ENCODE measurements at places on chromosomes 1 and 21.

DNA sequence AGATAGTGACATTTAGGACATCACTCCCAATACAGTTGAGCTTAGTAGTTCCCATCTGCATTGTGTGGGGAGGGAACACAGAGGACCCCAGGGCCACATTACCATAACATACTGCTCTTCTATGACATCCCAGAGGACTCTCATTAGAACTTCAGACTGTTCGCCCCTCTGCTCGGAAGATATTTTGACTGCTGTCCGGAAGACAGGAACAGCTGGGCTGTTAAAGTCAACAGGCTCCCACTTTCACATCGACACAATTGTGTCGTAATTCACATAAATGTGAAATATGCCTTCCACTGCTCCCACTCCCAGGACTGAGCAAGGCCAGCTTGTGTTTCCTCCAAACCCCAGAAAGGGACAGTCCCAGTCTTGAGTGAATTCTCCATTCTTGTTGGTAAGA is 158.4 kb downstream of the SEC16B start:
- DNase-seq, result no peak

DNA sequence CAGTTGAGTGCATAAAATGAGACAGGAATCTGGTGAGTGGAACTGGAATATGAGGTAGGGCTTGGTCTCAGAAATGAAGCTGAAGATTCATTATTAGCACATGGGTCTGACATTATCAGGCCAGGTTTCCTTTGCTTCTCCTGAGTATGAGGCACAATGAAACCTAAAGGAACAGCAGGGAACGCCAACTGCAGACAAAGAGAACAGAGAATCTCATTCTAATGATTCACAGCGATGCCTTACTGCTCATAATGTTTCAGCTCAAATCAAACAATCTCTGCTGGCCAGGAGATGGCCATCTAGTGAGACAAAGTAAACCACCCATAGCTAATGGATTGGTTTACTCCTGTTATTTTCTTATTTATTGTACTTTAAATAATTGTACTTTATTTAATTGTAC is 133.5 kb downstream of the C1orf21 start:
- DNase-seq, result no peak

DNA sequence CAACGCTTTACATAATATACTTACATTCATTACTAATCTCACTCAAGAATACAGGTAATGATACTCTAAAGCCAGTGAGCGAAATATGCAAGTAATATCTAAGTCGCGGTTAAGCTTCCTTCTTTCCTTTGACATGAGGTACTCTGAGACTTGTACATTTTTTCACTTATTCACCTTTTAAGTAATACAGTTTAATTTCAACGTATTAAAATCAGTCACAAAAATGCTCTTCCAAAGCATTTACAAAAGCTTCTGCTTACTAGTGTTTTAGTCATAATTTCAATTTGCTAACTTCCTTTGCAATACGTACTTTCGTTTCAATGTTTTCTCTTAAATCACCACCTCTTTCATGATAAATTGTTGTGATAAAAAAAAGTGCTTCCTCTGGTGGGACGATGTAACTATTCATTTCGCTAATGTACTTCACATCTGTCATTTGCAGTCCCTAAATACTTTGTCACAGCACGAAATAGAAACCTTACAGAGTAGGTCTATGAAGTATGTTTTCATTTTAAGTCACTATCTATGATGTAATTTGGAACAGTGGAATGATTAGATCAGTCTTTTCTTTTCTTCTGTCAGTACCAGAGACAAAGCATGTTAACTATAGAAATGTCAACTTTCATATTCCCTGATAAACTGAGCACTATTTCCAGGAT is 34.0 kb upstream of the ADGRL4 start:
- DNase-seq, result no peak

DNA sequence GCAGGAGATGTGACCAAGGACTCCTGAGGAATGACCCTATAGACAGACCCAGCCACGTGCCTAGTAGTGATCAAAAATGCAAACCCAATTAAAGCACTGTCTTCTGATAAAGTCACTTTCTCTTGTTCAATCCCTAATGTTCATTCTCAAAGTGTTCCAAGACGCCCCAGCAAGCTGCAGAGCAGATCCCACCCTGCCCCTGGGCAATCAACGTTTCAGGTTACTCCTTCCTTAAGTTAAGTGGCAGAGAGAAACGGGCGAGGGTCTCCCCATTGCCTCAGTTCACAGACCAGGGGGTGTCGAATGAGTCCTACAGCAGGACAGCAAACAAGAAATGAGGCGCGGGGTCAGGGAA is 699 bp upstream of the RGS2 start:
- peak; percentile 42 for DNase-seq

All from CD4-positive, alpha-beta memory T cell (primary cell).